ENCODE measurements at places on chromosomes 16 and 17.

GRCh38 chr16:11986521-11987057 lies 10.1 kb downstream of the SNX29 start:
- DNase-seq = no peak

- DNase-seq = peak; percentile 52
Measured at GRCh38 chr17:44865231-44865660, 17.6 kb downstream of the HIGD1B start.

DNA sequence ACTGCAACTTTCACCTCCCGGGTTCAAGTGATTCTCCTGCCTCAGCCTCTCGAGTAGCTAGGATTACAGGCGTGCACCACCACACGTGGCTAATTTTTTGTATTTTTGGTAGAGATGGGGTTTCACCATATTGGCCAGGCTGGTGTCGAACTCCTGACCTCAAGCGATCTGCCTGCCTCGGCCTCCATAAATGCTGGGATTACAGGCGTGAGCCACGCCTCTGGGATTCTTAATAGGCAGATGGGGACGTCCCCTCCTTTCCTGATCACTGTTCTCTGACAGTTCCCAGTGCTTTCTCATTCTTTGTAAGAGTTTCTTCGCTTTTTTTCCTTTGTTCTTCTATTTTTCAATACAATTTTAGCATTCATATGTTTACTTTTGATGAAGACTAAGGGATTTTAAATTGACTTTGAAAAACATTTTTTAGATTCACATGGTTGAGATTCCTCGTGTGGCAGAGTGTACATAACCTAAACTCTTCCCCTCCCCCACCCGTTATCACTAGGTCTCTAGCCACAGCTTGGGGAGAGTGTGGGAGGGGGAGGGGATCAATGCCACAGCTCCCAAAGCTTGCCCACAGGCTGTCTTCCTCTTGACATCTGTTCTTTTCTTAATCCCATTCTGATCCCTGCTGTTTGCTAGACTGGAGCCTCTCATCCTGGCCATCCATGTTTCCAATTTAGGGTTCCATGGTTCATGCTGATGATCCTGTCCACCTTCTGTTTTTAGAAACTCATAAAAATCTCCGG lies 11.0 kb downstream of the ADORA2B start:
- no peak for DNase-seq

- no peak for DNase-seq
Measured at GRCh38 chr16:49478107-49478506, 104.5 kb downstream of the C16orf78 start.

- no peak for DNase-seq
Measured at GRCh38 chr17:13584701-13585080, 17.0 kb downstream of the HS3ST3A1 start.

- DNase-seq = no peak
Measured at GRCh38 chr16:68073902-68074760, 11.0 kb upstream of the NFATC3 start.

GRCh38 chr16:67104845-67105244 lies 4.9 kb upstream of the PHAF1 start:
- no peak for DNase-seq

GRCh38 chr16:86142801-86143236 lies 243.9 kb downstream of the IRF8 start:
- DNase-seq = no peak

GRCh38 chr16:3645504-3646347 lies 8.8 kb upstream of the DNASE1 start:
- DNase-seq = no peak

- DNase-seq = no peak
Measured at GRCh38 chr16:747978-748746, 7.4 kb upstream of the CIAO3 start.

DNA sequence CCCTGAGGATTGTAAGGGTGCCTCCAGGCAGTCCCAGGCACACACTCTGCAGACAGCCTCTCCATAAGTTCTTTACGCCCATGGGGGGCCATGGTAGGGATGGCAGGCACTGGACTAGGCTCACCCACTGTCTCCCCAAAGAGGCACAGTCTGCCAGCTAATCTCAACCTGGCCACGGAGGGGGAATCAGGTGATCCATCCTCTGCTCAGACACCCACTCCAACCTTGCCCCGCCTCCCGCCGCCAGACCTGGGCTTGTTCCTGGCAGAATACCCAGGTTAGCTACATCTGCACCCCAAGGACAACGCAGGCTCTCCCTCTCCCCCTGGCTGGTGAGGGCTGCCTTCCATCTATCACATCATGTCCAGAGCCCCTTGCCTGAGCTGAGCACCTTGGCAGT lies 1.2 kb downstream of the NLGN2 start:
- DNase-seq = no peak

DNA sequence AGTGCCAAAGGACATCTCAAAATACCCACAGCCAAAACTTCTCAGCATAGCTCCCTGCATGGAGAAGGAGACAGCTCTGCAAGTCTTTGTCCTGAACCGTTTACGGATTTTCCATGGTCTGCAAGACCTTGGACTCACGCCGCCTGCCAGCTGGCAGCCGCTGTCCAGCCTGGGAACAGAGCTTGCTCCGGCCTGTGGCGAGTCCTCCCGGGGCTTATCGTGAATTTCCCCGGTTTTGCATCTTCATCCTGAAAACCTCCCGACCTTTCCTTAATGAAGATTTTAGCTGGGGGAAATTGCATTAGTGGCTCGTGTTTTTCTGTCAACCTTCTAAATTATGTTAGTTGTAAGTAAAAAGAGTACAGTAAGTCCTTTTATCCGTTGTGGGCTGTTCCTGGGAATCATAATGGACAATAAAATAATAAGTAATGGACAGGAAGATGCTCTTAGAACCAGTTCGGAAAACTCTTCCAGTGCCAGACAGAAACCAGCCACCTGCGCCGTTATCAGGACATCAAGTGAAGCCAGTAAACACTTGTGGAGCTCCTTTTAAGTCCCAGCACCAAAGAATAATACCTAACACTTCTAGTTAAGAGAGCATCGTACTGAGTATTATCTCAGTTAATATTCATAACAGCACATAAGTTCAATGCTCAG lies 112.4 kb upstream of the NOL11 start:
- no peak for DNase-seq

DNA sequence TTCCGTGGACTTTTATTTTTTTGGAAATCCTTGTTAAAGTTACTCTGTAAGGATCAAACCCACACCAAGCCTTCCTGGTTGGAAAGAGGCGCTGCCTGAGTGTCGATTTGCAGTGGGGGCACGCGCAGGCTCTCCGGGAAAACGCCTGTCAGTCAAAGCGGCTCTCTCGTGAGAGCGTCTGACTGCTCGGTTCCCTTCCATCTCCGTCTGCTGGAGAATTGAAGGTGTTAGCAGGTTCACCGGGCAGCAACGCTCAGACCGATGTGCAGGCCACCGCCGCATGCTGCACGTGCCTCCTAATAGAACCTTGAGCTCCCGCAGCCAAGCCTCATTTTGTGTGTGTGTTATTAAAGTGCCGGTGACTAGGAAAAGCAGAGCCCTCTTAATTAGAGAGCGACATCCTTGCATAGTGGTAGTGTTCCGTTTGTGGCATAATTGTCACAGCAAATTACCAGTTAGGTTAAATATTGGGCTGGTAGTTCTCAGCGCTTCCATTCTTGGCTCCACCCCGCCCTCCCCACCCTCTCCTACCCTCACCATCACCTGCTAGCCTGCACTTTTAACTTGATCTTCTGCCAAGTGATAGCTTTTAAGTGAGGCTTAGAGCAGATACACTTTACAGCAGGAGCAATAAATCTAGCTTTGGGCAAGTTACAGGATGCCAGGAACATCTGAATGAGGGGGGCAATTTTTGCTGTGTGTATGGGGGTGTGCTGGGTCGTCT lies 75.5 kb downstream of the RPA1 start:
- no peak for DNase-seq

DNA sequence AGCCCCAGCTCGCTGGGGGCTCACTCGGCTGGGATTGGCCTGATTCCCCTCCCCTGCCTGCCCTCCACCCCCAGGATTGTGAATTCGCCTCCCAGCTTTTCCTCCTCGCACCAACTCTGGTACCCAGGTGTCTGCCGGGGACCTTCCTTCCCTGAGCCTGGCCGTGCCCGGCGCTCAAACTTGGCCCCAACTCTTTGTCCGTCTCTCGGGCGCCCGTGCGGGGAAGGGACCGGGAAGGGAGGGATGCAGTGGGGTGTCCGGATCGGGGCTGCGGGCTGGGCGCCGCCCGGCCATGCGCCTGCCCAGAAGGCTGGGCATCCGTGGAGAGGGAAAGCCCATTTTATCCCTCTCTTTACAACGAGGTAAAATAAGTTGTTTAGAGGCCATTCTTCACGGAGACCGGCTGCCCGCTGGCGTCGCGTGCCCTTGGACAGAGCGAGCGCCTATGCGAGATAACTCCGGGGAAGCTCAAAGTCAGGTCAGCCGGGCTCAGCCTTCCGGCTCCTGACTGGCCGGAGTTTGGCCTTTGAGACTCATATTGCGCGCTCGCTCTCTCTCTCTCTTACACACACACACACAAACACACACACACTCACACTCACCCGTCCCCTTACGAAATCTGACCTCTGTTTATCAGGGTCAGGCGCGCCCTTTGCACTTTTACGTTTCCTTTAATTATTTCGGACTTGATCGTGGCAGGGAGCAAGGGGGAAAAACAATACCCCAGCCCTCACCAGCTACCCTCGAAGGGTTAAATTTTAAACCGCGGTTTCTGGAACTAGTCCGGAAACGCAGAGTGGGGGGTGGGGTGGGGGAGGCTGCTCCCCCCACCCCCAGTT lies 774 bp upstream of the MAF start:
- no peak for DNase-seq

DNA sequence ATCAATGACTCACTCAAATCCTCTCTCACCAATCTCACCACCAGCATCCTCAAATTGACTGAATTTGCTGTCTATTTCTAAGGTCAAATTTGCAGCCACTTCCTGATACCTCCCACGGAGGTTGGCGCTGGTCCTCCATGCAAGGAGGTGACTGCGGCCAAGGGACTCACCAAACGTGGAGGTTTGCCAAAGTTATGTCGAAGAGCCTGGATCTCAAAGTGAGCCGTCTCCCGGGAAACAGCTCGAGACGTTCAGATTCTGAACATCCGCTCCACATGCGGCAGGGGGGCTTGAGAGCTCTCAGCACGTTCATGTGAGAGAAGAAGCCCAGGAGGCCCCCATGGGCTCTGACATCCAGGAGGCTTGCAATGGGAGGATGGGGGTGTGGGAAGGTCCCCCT lies 22.6 kb downstream of the LGALS3BP start:
- no peak for DNase-seq

DNA sequence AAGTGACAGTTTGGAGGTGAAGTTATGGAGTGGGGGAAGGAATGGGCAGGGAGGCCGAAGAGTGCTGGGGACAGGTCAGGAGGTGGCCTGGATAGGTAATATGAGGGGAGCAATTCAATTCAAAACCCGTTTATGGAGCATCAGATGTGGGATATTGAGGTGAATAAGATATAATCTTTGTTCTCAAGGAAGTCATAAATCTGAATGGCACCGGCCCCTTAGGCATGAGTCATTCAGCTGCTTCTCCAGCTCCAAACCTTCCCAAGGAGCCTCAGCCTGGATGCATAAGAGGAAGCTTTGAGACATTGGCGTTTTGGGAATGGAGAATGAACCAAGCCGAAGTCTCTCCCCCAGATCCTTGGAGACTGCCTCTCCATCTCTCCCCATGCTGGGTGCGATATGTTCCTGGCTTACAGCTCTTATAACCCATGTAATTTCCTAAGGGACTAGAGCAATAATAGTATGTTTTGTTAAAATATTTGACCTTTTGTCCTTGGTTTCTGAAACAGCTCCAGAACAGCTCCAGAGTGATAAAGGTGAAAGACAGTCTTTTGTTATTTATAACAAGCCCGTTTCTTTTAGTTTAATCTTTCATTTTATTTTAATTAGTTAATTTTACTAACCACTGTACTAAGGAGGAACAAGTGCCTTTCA lies 1.7 kb downstream of the TUBG2 start:
- DNase-seq = no peak

DNA sequence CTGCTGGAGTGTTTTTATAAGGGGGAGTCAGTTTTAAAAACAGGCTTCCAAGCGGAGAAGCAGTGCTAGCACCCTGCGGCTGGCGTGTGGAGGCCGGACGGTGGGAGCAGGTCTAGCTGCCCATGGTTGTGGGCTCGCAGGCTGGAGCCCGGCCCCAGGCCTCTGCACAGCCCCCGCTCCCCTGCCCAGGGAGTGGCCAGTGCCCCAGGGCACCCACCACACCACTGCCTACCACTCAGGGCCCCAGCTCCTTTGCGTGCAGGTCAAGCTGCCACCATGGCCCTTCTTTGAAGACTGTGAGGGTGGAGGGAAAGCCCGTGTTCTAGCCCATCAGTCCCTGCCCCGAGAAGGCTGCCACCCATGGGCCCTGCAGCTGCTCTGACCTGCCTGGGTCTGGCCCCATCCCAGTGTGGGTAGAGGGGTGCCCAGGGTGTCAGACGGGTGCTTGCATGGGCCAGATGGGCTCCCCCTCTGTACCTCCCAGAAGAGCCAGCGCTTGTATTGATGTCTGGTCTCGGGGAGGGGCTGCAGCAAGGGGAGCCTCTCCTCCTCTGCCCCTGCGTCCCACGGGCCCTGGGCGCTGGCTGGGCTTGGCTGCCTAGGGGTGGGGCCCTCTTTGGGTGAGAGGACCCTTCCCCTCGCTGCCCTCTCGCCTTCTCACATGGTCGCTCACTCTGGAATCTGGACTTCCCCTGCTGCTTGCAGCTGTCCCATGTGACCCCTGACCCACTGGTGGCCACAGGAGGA lies 1.5 kb upstream of the NUDT16L1 start:
- no peak for DNase-seq
